ENCODE measurements at places on chromosomes 5 and 9.

- DNase-seq: no peak
Measured at GRCh38 chr9:95206143-95206542, 111.4 kb downstream of the FANCC start.

- no peak for DNase-seq
Measured at GRCh38 chr5:55319491-55319890, 11.7 kb downstream of the MTREX start.

GRCh38 chr5:124512952-124513632 is 233.3 kb downstream of the ZNF608 start:
- DNase-seq: no peak

- DNase-seq: peak; percentile 47
Measured at GRCh38 chr5:59810041-59810440, 83.5 kb downstream of the PDE4D start.

DNA sequence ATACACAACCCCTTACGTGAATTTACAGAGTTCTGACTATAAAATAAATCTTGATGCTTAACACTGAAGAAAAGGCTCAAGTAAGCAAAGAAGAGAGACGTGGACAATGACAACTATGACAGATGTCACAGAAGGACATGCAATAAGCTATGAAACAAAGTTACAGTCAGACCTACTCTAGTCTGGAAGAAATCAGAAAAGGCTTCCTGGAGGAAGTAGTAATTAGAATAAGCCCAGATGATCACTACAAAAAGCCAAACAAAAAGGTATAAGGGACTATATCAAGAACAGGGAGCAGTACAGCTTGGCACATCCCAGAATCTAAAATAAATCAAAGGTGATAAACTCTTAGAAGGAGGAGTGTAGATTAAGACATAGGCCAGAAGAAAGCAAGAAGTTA is 6.3 kb downstream of the FNIP1 start:
- no peak for DNase-seq

GRCh38 chr9:12584656-12585522 is 108.3 kb upstream of the TYRP1 start:
- no peak for DNase-seq

DNA sequence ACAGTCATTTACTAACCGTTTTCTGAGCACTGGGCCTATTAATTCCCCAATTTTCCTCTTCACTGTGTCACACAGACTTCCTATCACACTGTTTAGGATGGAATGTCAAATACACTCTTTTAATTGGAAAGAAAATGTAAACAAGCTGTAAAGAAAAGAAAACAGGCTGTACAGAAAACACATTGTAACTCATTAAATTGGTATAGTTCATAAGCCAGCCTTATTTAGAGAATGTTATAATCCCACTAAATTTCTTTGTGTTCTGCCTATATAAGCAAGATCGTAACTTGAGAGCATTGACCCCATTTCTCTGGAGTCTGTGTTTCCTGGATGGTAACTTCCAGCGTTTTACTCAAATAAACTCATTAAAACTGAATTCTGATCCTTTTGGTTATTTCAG is 46.5 kb downstream of the TARS1 start:
- no peak for DNase-seq

DNA sequence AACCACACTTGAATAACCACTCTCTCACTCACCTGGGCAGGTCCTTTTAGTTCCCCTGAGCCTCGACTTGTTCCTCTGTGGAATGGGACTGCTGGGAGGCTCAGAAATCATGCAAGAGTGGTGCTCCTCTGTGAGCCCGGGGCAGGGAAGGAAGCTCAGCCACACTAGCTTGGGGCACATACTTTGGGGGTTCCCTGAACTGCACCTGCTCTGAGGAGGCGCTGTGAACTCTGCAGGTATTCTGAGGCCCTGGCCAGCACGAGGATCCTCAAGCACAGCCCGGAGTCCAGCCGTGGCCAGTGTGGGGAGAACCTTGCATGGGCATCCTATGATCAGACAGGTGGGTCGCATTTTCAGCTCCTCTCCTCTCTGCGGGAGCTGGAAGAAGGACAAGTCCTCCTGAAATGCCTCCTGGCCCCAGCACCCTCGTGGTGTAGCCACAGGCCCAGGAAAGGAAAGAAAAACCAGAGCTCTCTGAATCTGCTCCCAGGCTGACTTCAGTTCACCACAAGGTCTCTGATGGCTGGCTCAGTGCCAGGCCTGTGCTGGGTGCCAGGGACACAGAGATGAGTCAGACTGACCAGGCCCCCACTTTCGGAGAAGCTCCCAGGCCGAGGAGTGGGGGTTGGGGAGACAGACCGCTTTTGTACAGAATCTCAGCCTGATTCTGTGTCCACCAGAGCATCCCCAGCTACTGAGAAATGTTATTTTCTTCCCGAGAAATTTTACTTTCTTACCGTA is 11.9 kb downstream of the GLIPR2 start:
- DNase-seq: peak; percentile 81

- no peak for DNase-seq
Measured at GRCh38 chr5:168177831-168178450, 113.5 kb upstream of the WWC1 start.

DNA sequence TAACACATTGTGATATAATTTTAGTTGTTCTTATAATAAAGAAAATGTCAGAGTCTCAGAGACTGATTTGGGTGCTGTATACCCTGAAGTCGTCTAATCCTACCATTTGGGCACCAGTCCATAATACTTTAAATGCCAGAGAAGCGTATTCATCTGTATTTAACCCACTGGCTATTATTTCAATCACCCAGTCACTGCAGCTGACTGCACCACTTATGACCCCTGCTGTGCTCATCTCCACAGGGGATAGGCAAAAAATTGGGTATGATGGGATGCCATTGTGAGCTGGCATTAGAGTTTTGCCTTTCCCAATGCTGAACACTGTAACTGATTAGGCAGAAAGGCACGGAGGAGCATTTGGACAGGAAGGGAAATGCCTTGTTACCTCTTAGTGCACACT is 599.7 kb downstream of the CAAP1 start:
- DNase-seq: no peak

GRCh38 chr9:113343732-113344231 is 3.7 kb upstream of the WDR31 start:
- DNase-seq: no peak

DNA sequence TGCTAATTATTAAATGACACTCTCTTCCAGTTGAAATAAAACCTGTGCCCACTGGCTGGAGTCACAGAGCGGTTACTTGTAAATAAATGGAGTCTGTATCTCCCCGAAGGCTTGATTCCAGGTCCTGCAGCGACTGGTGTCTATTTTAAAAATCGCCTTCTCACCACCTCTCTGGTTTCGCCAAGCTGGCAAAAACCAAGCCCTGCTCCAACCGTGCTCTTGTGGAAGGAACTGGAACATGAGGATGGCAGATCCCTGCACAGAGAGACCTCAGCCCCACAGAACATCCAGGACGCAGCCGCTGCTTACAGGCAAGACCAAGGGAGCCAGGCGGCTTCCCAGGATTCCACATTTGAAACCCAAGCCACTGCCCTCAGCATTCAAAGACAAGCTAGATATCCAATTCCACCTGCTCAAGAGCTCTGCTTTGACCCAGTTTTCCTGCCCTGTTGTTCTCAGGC is 15.0 kb downstream of the SEMA4D start:
- no peak for DNase-seq

DNA sequence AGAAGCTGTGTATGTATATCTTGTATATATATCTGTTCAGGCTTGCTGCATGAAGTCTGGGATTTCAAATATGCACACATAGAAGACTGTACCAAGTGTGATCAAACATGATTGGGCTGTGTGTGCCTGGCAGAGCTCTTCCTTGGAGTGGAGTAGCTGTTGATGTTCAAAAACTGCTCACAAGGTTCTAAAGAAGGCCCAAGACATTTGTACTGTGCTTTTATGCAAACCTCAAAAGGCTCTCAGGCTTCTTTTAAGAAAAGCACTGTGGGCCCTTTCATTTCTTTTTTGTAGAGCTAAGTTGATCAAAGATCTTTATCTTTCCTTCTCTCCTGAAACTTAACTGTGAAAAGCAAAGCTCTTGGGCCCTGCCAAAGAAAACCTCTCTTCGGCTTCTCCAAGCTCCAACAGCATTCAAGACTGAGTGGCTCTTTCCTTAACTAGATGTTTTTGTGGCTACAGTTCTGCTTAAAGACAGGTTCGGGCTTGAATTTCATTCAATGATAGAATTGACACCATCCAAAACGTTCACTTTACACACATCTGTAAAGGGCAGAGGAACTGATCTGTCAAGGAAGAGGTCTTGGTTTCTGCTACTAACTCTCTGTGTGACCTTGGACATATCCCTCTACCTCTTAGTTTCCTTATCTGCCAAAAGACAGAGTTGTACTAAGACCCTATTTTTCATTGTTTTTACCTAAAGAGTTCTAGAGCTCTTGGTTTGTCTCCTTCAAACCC is 105.8 kb upstream of the IL6ST start:
- no peak for DNase-seq

DNA sequence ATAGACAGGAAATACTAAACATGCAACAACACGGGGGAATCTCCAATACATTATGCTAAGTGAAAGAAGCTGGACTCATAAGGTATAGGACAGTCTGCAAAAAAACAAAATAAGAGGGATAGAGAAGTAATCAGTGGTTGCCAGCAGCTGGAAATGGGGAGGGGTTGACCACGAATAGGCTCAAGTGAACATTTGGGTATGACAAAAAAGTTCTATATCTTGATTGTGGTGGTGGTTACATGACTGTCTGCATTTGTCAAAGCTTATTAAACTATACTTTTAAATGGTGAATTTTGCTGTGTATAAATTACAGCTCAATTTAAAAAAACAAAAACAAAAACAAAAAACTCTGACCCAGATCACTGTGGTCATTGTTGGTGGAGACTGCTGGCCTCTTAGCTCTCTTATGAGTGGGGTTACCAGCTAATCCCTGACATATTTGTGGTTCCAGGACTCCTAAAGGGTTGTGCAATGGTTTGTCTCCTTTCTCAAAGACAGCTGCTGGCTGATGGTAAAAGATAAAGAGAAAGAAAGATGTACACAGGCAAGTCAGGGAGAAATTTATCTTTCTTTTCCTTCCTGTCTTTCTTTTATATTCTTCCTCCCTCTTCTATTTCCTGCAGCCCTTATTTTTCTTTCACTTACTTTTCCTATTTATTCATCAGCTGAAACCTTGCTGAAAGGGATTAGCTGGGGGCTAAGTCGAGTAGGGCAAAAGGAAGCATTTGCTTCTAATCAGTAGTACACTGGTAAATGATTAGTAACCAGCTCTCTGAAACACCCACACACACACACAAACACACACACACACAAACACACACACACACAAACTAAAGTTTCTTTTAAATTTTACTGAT is 42.6 kb upstream of the APC start:
- no peak for DNase-seq

- DNase-seq: no peak
Measured at GRCh38 chr5:152329761-152330283, 75.3 kb downstream of the NMUR2 start.

GRCh38 chr5:113219695-113220094 is 215.1 kb downstream of the TSSK1B start:
- no peak for DNase-seq

DNA sequence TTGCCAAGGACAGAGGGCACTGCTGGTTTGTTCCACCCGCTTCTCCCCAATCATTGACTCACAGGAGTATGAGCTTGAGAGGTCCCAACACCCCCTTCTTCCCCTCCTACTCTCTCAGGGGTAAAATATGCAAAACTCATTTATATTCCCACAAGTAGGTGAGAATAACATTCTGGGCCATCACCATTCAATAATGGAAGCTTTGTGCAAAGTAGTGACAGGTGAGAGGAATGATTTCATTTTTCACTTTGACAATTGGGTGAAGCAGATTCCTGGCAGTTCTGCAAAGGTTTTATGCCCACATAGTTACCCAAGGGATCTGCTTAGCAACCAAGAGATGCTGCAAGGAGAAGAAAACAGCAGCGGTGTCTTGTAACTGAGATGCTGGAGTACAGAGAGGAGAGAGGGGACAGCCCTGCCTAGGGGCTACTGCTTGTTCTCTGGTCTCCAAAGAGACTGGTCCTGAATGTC is 137.6 kb downstream of the CMYA5 start:
- DNase-seq: no peak

DNA sequence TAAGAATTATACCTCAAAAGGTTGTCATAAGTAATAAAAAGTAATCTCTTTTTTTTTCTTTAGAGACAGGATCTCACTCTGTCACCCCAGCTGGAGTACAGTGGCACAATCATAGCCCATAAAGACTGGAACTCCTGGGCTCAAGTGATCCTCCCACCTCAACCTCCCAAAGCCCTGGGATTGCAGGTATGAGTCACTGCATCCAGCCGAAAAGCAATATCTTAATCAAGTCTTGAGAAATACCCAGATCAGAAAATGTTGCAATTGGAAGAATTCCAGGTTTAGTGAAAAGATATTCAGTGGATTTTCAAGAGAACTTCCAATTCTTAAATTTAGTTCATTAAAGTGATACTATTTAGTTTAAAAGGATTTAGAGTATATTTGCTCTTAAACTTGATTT is 40.9 kb upstream of the IDNK start:
- DNase-seq: no peak

- no peak for DNase-seq
Measured at GRCh38 chr9:104788251-104788650, 24.3 kb downstream of the NIPSNAP3B start.

DNA sequence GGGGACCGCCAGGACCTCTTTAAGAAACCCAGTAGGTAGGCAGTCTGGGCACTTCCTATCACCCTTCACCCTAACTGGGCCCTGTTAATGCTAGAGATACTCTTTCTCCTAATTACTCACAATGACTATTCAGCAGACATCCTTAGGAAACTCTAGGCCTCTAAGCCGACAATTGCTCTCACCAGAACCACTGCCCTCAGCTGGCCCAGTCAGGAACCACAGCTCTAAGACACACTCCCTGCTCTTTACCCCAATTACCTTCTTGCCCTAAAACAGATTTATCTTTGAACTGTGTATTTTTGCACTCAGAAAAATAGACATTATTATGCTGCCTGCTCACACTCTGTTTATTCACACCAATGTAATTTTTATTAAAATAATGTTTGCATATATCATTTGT is 432.6 kb upstream of the SLC30A5 start:
- DNase-seq: no peak

DNA sequence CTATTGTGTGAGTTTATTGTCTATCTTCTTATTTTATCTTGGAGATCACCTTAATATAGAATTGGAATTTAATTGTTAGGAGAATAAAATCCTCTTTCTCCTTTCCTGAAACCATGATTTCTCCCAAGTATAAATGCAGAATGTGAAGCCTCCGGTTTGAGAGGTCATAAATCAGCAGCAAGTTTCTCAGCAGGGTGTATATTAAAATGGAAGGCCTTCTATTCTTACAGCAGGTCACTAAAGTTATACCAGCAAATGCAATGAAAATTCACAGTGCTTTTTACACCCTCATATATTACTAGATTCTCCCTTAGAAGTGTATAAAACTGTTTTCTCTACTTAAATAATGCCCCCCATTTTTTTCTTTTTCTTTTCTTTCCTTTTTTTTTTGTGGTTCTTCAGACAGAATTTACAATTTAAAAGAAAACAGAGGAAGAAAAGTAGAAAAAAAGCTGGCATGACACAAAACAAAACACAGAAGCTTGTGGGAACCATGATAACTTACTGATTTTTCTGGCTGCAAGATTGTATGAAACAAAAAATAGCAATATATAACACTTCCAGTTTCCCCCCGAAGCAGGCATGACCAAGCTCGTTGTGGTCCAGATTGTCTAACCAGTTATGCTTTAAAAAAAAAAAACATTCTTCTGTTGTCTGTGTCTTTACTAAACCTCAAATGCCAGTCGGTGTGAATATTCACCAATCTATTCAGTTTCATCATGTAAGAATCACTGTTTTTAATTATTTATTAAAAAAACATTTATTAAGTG is 211.2 kb downstream of the RAB3C start:
- no peak for DNase-seq

- no peak for DNase-seq
Measured at GRCh38 chr5:27437594-27438200, 399.3 kb upstream of the CDH9 start.

- DNase-seq: no peak
Measured at GRCh38 chr5:94102849-94103248, 361.4 kb upstream of the POU5F2 start.

All from stimulated activated CD8-positive, alpha-beta memory T cell treated with anti-CD3 and anti-CD28 coated beads, Interleukin-2, amount 100 ng/mL, for 48 hours (primary cell).